ENCODE measurements at places on chromosomes 4 and X. TPM values are rescaled to one million over a fixed set of nuclear protein-coding genes. Genes with fewer than 3 reads are reported as not detected.

IL3RA gene
- not detected for polyA plus RNA-seq

CLDN34 gene
- polyA plus RNA-seq: not detected

GRIA3 gene
- not detected for polyA plus RNA-seq

RHOXF2B gene
- polyA plus RNA-seq: 3.5 TPM

FMR1NB gene
- 5.1 TPM for polyA plus RNA-seq

TMEM156 gene
- polyA plus RNA-seq: 4.7 TPM

MTM1 gene
- 12.1 TPM for polyA plus RNA-seq

- DNase-seq: peak; percentile 48
These were observed 37.2 kb downstream of the LRP2BP start for GRCh38 chr4:185358514-185358913.

- no peak for DNase-seq
These were observed 119.6 kb downstream of the PDLIM5 start for GRCh38 chr4:94571298-94571697.

DNA sequence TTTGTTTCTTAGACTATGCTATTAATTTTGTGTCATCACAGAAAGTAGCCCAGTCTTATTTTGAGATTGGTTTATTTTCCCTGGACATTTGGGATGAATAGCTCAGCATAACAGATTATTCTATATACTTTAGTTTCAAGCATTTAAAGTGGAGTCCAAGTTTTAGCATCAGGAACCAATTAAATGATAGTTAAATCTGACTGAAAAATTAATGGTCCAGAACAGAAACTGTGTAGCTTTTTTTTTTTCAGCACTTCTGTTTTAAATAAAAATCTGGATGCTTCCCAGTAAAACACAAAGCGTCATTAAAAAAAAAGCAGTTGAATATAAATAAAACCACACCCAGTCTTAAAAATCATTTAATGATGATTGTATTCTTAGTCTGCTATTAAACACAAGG lies 59.4 kb upstream of the PITX2 start:
- no peak for DNase-seq

- no peak for DNase-seq
These were observed 411.4 kb downstream of the INPP4B start for GRCh38 chr4:142434519-142435224.

DNA sequence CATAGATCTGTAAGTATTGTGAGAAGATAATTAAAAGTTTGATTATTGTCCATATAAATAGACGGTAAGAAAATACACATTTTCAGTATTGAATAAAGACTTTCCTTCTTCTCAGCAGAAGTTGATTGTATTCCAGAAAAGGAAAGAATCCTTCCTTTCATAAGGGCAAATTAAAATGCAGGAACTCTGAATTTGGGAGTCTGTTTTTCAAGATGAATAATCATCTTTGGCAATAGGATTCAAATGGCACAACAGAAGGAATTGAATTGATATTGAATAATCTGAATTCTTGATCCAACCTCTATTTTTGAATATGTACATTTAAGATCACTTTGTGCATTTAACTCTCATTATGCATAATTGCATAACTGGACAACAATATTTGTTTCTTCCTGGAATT lies 149.3 kb downstream of the DMD start:
- no peak for DNase-seq

DNA sequence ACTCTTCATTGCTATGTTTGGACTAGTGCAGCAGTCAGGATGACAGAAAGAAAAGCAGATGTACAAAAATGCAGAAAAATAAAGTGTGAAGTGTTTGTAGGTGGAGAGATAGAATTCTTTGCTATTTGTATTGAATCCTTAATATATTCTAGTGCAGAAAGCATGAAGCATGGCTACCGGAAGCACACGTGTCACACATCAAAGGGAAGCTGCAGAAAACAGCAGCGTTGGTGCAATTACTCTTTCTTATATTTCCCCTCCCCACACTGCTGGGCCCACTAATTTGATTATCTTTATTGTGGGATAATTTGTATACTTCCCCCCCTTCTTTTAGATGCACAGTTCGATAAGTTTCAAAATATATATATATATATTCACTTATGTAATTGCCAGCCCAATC lies 35.9 kb upstream of the TAPT1 start:
- no peak for DNase-seq

Data from K562 (cell line).